IMR-90 (cell line): ENCODE measurements at places on chromosomes 7 and 10. TPM values are rescaled to one million over a fixed set of nuclear protein-coding genes. Genes with fewer than 3 reads are reported as not detected.

The SLC26A4 gene
- 0.56 and 1.1 TPM in 2 replicates for total RNA-seq

The FAM24B gene
- total RNA-seq: 1.6 and 2.2 TPM in 2 replicates

The HOXA11 gene
- total RNA-seq: not detected in 2 replicates

The NACAD gene
- total RNA-seq: 0.54 and 0.56 TPM in 2 replicates

The AOAH gene
- total RNA-seq: not detected in 2 replicates

The RPP38 gene
- total RNA-seq: 12.4 and 13.1 TPM in 2 replicates

The ZNF425 gene
- 2.3 and 2.8 TPM in 2 replicates for total RNA-seq

DNA sequence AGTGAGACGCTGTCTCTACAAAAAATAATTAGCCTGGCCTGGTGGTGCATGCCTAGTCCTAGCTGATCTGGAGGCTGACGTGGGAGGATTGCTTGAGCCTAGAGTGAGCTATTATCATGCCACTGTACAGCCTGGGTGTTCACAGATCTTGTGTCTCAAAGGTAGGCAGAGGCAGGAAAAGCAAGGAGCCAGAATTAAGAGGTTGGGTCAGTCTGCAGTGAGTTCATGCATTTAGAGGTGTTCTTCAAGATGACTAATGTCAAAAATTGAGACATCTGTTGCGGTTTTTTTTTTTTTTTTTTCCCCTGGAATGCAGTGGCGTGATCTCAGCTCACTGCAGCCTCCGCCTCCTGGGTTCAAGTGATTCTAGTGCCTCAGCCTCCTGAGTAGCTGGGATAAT lies 5.4 kb downstream of the PPIA start:
- H3K27me3 ChIP-seq: no peaks in the 10 kb centered on the region
- H3K4me3 ChIP-seq: no peak overlapping the region
- peaks cover 42% of the 10 kb centered on the region for H3K36me3 ChIP-seq
- H3K4me1 ChIP-seq: peaks cover 2% of the 10 kb centered on the region; the same call in 1 of the 2 replicates

- H3K4me3 ChIP-seq: no peak overlapping the region
- no peaks in the 10 kb centered on the region for H3K4me1 ChIP-seq
- H3K27me3 ChIP-seq: peaks cover 4% of the 10 kb centered on the region; the same call in 1 of the 2 replicates
- DNase-seq: no peak
- H3K27ac ChIP-seq: no peak overlapping the region
- no peaks in the 10 kb centered on the region for H3K36me3 ChIP-seq
Observed at GRCh38 chr7:122881324-122881723, 4.9 kb downstream of the CADPS2 start.

DNA sequence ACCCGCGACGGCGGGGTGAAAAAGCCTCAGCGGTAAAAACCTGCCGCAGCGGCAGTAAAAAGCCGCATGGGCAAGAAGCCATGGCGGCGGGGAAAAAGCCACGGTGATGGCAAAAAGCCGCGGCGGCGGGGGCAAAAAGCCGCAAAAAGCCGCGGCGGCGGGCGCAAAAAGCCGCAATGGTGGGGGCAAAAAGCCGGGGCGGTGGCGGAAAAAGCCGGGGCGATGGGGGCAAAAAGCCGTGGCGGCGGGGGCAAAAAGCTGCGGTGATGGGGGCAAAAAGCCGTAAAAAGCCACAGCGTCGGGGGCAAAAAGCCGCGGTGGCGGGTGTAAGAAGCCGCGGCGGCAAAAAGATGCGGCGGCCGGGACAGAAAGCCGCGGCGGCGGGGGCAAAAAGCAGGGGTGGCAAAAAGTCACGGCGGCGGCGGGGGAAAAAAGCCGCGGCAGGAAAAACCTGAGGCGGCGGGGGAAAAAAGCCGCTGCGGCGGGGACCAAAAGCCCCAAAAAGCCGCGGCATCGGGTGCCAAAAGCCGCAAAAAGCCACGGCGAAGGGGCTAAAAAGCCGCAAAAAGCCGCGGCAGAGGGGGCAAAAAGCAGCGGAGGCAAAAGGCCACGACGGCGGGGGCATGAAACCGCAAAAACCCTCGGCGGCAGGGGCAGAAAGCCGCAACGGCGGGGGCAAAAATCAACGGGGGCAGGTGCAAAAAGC lies 488.5 kb downstream of the ZNF33B start:
- no peaks in the 10 kb centered on the region for H3K4me1 ChIP-seq
- no peak overlapping the region for H3K4me3 ChIP-seq

- no peaks in the 10 kb centered on the region for H3K4me1 ChIP-seq
- no peaks in the 10 kb centered on the region for H3K27me3 ChIP-seq
- no peak overlapping the region for H3K27ac ChIP-seq
- DNase-seq: no peak
- no peak overlapping the region for H3K4me3 ChIP-seq
Observed at GRCh38 chr10:94617389-94617944, 66.1 kb upstream of the CYP2C18 start.

GRCh38 chr10:71378336-71379117 lies 18.2 kb upstream of the CDH23 start:
- no peak for DNase-seq
- H3K4me1 ChIP-seq: no peaks in the 10 kb centered on the region
- no peak overlapping the region for H3K4me3 ChIP-seq
- peaks cover 30% of the 10 kb centered on the region for H3K27me3 ChIP-seq

GRCh38 chr7:100565133-100565571 lies 8.5 kb downstream of the SAP25 start:
- H3K4me3 ChIP-seq: no peak overlapping the region
- DNase-seq: no peak
- 0 out of 2 replicates have a peak, but pooled peaks cover under 1% of the 10 kb centered on the region for H3K27me3 ChIP-seq
- H3K36me3 ChIP-seq: no peaks in the 10 kb centered on the region
- no peak overlapping the region for H3K27ac ChIP-seq

DNA sequence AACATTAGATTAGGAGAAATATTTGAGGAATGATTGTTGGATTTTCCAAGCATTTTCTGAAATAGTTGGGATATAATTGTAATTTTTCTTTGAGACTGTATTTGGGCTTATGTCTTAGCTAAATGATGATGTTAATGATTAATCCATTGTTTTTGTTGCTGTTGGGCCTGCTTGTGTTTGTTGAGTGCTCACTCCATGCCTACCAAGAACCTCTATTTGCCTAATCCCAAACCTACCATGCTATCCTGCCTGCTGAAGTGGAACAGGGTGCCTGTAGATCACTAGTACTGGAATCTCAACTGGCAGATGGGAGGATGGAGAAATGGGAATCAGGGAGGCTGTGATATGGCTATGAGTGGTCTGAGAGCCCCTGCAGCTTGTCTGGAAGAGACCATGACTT lies 565.5 kb downstream of the SORCS3 start:
- no peak overlapping the region for H3K27ac ChIP-seq
- H3K36me3 ChIP-seq: no peaks in the 10 kb centered on the region
- no peak for DNase-seq
- H3K27me3 ChIP-seq: no peaks in the 10 kb centered on the region
- H3K4me3 ChIP-seq: no peak overlapping the region
- H3K4me1 ChIP-seq: no peaks in the 10 kb centered on the region
